Keratinocyte (primary cell): ENCODE measurements at places on chromosomes 5 and 9. TPM values are rescaled to one million over a fixed set of nuclear protein-coding genes. Genes with fewer than 3 reads are reported as not detected.

GRCh38 chr5:106825374-106825773 lies 845.4 kb downstream of the EFNA5 start:
- no peak for DNase-seq

GRCh38 chr9:134891053-134891452 lies 10.4 kb downstream of the FCN2 start:
- DNase-seq: no peak

GRCh38 chr9:113592876-113593575 lies 129.5 kb downstream of the RGS3 start:
- no peak for DNase-seq

GRCh38 chr9:93636667-93637066 lies 60.3 kb downstream of the PHF2 start:
- no peak for DNase-seq

- no peak for DNase-seq
Measured at GRCh38 chr9:113148781-113149510, 1.9 kb upstream of the SLC31A2 start.

- DNase-seq: no peak
Measured at GRCh38 chr5:1558944-1559343, 35.2 kb upstream of the LPCAT1 start.

- no peak for DNase-seq
Measured at GRCh38 chr9:98236901-98237487, 18.5 kb downstream of the TBC1D2 start.

DNA sequence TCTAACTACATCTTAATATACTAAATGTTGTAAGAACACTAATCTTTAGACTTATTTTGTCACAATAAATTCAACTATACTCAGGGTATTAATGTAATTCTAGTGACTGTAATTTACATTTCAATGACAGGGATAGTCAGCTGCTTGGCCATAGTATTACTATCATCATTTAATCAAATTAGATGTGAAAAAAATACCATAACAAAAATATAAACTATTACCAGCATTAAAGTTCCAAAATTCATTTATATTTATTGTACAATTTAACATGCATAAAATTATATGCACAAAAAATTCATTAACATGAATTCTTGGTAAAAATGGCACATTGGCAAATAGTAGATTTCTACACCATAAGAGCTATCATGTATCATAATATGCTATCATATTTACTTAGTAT lies 28.9 kb downstream of the FNIP1 start:
- DNase-seq: no peak

SLC34A1 gene
- polyA plus RNA-seq: 0.02 to 0.07 TPM (median 0.06 TPM) in 3 replicates

ISL1 gene
- polyA plus RNA-seq: 2.4 to 4.5 TPM (median 4.4 TPM) in 3 replicates

GFI1B gene
- not detected in 3 replicates for polyA plus RNA-seq

TRIM14 gene
- 19.8 to 36.9 TPM (median 22.1 TPM) in 3 replicates for polyA plus RNA-seq
